ENCODE measurements at places on chromosomes 1 and 21. TPM values are rescaled to one million over a fixed set of nuclear protein-coding genes. Genes with fewer than 3 reads are reported as not detected.

The CELA2B gene
- not detected for total RNA-seq

The AGMAT gene
- 1.5 TPM for total RNA-seq

The C8A gene
- total RNA-seq, result under 0.01 TPM

The WDR64 gene
- total RNA-seq, result not detected

The DNAJC28 gene
- 1.7 TPM for total RNA-seq

The RBP7 gene
- total RNA-seq, result not detected

The FAM163A gene
- 0.05 TPM for total RNA-seq

The LCE2A gene
- total RNA-seq, result not detected

The CFHR1 gene
- 0.18 TPM for total RNA-seq

The SFN gene
- 0.14 TPM for total RNA-seq

Data from smooth muscle cell of the umbilical artery (primary cell).